ENCODE measurements at places on chromosomes 2 and 18. TPM values are rescaled to one million over a fixed set of nuclear protein-coding genes. Genes with fewer than 3 reads are reported as not detected.

The OTX1 gene
- not detected for total RNA-seq

The LOXHD1 gene
- total RNA-seq, result 0.13 TPM

The ALKAL2 gene
- not detected for total RNA-seq

The RNF152 gene
- total RNA-seq, result 0.23 TPM

GRCh38 chr18:59509481-59510442 is 150.7 kb upstream of the LMAN1 start:
- H3K4me3 ChIP-seq, result no peak overlapping the region
- H3K36me3 ChIP-seq, result no peaks in the 10 kb centered on the region
- no peak overlapping the region for H3K27ac ChIP-seq
- no peaks in the 10 kb centered on the region for H3K4me1 ChIP-seq
- no peak for DNase-seq

All from T-cell (primary cell).